Keratinocyte (primary cell): ENCODE measurements at places on chromosomes 3 and 15.

DNA sequence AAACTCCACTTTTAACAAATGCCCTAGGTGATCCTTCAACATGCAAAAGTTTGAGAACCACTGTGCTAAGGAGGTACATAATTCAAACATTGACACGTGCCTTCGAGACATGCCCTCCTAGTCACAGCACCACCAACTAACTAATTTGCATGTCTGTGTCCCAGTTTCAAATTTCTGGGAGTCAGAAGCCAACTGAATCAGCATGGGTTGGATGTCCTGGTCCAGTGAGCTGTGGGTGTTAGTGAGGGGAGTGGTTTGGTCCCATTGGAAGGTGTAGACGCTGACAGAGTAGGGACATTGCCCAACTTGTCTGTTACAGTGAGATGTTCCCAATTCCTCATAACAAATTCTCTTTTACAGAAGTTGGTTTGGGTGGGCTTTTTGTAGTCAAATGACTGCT is 67.3 kb upstream of the ADPGK start:
- no peak overlapping the region for H3K27ac ChIP-seq
- H3K4me3 ChIP-seq = no peak overlapping the region
- H3K4me1 ChIP-seq = no peaks in the 10 kb centered on the region
- no peaks in the 10 kb centered on the region for H3K27me3 ChIP-seq

- no peaks in the 10 kb centered on the region for H3K36me3 ChIP-seq
- peaks cover 3% of the 10 kb centered on the region for H3K27me3 ChIP-seq
- H3K27ac ChIP-seq = no peak overlapping the region
- H3K4me1 ChIP-seq = no peaks in the 10 kb centered on the region
- H3K4me3 ChIP-seq = no peak overlapping the region
These were observed 74.4 kb upstream of the KLF13 start for GRCh38 chr15:31252171-31252785.

DNA sequence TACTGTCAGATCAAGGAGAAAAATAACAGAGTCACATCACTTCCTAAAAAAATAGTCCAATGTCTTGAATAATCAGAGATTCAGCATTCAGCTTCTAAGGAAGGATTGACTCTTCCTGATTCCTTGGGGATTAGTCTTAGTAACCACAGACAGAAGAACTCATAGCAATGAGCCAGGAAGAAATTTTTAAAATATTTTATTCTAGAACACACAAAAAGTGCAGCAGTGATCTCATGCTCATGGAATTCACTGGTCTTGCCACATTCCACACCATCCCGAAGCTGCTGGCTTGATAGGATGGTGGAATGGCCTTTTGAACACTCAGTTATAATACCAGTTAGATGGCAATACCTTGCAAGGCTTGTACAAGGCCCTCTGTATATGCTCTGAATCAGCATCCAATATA is 43.0 kb upstream of the ABI3BP start:
- no peak overlapping the region for H3K4me3 ChIP-seq
- peaks cover 38% of the 10 kb centered on the region for H3K4me1 ChIP-seq
- peak overlapping the region; percentile 78 for H3K27ac ChIP-seq
- no peaks in the 10 kb centered on the region for H3K36me3 ChIP-seq
- DNase-seq = peak; percentile 75

- no peak overlapping the region for H3K27ac ChIP-seq
- H3K27me3 ChIP-seq = no peaks in the 10 kb centered on the region
- H3K36me3 ChIP-seq = no peaks in the 10 kb centered on the region
- H3K4me1 ChIP-seq = no peaks in the 10 kb centered on the region
- H3K4me3 ChIP-seq = no peak overlapping the region
These were observed 86.4 kb downstream of the POLR2M start for GRCh38 chr15:57792724-57793449.

DNA sequence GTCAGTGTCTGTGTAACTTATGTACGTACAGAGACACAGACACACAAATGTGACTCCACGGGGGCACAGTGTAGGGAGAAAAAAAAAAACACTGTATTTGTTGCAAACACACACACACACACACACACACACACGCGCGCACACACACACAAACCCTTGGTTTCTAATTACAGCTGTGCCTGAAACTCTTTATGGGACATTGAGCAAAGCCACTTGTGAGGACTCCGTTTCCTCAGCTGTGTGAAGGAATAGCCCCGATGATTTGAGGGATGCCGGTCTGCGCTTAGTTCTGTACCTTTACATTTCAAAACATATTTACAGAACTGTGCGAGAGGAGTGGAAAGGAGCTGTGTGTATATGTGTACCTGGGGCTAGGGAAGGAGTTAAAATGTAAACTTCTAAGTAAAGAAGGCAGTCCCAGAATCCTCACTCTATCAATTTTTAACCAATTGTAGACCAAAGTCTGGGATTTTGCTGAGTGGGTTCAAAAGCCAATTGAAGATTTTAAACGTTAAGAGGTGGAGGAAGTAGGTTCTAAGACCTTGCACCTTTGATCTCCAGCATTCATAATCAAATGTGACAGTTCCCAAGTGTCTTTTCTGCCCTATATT is 5.3 kb upstream of the BCL6 start:
- H3K27ac ChIP-seq = peak overlapping the region; percentile 68
- H3K27me3 ChIP-seq = no peaks in the 10 kb centered on the region
- peaks cover 28% of the 10 kb centered on the region for H3K4me1 ChIP-seq
- peaks cover 2% of the 10 kb centered on the region for H3K36me3 ChIP-seq
- DNase-seq = no peak
